ENCODE measurements at places on chromosomes 5 and 9.

- DNase-seq: no peak
- no peak overlapping the region for H3K4me3 ChIP-seq
- H3K4me1 ChIP-seq: no peaks in the 10 kb centered on the region
- H3K27me3 ChIP-seq: no peaks in the 10 kb centered on the region
- H3K36me3 ChIP-seq: no peaks in the 10 kb centered on the region
Measured at GRCh38 chr5:122077366-122078115, 518 bp downstream of the LOX start.

GRCh38 chr9:295576-295975 is 80.9 kb downstream of the DOCK8 start:
- H3K4me1 ChIP-seq: no peaks in the 10 kb centered on the region
- peaks cover 47% of the 10 kb centered on the region for H3K36me3 ChIP-seq
- H3K4me3 ChIP-seq: no peak overlapping the region
- DNase-seq: no peak
- H3K27me3 ChIP-seq: no peaks in the 10 kb centered on the region

- no peak overlapping the region for H3K27ac ChIP-seq
- H3K4me1 ChIP-seq: no peaks in the 10 kb centered on the region
- H3K4me3 ChIP-seq: no peak overlapping the region
- no peaks in the 10 kb centered on the region for H3K27me3 ChIP-seq
- no peaks in the 10 kb centered on the region for H3K36me3 ChIP-seq
- no peak for DNase-seq
Measured at GRCh38 chr5:59189472-59190244, 606.8 kb downstream of the RAB3C start.

DNA sequence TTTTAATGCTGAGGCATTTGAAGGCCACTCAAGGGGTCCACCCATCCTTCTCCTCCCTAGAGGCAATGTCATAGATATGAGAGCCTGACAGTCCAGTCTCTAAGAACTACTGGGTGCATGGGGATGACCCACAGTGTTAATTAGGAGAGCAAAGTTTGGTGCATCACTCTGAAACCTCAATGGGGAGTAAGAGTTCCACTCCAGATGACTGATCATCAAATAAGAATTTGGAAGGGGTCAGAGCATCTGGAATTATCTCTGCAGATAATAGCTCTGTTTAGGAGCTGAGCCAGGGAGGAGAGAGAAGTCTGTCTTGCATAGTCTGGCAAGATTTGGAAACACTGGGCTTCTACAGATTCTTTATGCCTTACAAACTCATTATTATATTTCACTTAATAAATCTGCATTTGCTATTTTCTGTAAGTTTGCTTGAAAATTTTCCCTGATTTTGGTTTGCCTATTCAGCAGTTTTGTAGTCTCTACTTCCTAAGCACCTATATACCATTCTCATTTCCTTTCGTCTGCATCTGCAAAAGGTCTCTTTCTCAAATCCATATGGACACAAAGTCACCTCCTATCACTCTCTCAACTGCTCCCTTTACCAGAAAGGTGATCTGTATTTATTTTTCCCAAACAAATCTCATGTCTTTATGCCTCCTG is 27.7 kb downstream of the FGF10 start:
- no peaks in the 10 kb centered on the region for H3K4me1 ChIP-seq
- H3K4me3 ChIP-seq: no peak overlapping the region
- no peaks in the 10 kb centered on the region for H3K27me3 ChIP-seq
- DNase-seq: no peak

- H3K4me3 ChIP-seq: no peak overlapping the region
- H3K4me1 ChIP-seq: no peaks in the 10 kb centered on the region
- H3K27me3 ChIP-seq: no peaks in the 10 kb centered on the region
- DNase-seq: no peak
- peaks cover 13% of the 10 kb centered on the region for H3K36me3 ChIP-seq
Measured at GRCh38 chr9:92349771-92350739, 24.3 kb downstream of the CENPP start.

GRCh38 chr5:147509710-147510651 is at the start of gene DPYSL3:
Gene DPYSL3, minus strand, starts transcription at chr5:147510068. Its CDS starts 210 bp downstream, at chr5:147509858.
- no peak within 1 kb of the TSS for H3K27ac ChIP-seq
- no peak within 1 kb of the TSS for H3K4me3 ChIP-seq
- DNase-seq: no peak
- no peaks in the 10 kb centered on the region for H3K27me3 ChIP-seq

DNA sequence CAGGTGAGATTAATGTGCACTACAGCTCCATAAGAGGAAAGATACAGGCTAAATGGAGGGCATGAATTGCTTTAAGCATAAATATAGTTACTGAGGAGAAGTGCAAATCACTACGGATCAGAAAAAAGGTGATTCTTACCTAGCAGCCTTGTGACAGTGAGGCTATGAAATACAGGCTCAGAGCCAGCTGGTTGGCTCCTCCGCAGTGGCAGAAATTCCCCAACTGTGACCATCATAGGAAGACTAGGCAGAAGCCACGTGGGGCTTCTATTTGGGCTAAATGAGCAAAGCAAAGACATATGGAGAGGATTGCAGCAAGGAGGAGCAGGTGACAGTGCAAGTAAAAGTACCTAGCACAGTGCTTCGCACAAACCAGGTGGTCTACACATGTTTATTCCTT is 40.5 kb downstream of the CDO1 start:
- H3K36me3 ChIP-seq: no peaks in the 10 kb centered on the region
- 0 out of 2 replicates have a peak, but pooled peaks cover 3% of the 10 kb centered on the region for H3K27me3 ChIP-seq
- no peak overlapping the region for H3K27ac ChIP-seq
- DNase-seq: no peak
- no peaks in the 10 kb centered on the region for H3K4me1 ChIP-seq
